ENCODE measurements at places on chromosomes 5 and 9.

DNA sequence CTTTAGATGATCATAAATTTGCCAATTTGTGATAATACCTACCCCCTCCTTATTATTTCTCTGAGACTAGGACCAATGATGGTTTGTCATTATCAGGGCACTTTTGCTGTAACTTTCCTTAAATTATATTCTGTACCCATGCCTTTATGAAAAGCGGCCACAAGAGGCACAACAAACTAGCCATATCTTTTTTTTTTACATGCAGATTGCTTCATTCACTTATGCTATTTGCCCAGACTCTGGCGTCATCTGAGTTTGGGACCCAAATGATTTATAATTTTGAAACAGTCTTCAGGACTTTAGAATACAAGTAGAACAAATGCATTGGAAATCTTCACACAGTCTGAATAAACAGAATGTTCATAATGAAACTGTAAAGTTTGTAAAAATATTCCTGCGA lies 408.1 kb downstream of the MAT2B start:
- DNase-seq, result no peak

- no peak for DNase-seq
Measured at GRCh38 chr5:67455970-67456369, 259.4 kb upstream of the CD180 start.

GRCh38 chr9:15606643-15607472 lies 54.0 kb downstream of the CCDC171 start:
- DNase-seq, result peak; percentile 13

DNA sequence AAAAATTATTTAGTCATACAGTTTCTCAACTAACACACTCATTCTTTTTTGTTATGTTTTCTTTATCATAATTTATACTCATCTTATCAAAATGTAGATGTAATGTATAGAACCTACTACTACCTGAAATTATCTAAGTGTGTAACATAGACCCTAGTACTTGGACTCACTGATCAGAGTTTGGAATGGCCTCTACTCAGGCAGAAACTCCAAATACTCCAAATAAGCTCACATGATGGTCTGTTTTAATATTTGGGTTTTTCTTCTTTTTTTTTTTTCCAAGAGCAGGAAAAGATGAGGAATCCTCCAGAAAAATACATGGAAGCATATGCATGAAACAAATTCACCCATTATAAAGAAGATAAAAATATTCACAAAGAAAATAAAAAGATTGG lies 126.3 kb downstream of the PDE4D start:
- no peak for DNase-seq

GRCh38 chr5:132860742-132861141 lies 5.5 kb downstream of the GDF9 start:
- DNase-seq, result no peak

GRCh38 chr5:175517824-175518450 lies 39.6 kb downstream of the SFXN1 start:
- peak; percentile 49 for DNase-seq

- no peak for DNase-seq
Measured at GRCh38 chr9:126980231-126980630, 65.6 kb downstream of the RALGPS1 start.
